Effector memory CD8-positive, alpha-beta T cell (primary cell): ENCODE measurements at places on chromosomes 12 and 14.
A peak's percentile ranks its signal among the peaks of the same experiment; 100 is the strongest.

- DNase-seq: no peak
These were observed 377.9 kb downstream of the CCDC91 start for GRCh38 chr12:28568118-28568517.

DNA sequence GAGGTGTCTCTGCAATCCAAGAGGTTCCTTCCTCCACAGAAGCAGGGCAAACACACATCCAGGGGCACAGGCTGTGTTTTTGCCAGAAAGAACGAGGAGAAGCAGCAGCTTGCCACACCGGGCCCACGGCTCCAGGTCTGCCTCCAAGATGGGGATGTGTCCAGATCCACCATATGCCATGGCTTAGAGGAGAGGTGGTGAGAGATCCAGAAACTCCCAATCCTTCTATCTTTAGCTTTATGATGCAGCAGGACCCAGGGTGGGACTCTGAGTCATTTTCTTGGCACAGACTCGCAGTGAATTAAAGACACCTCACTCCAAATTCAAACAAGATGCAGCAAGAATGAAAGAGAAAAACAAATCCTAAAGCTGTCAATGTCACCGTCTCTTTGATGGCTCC, 481.4 kb upstream of the TMEM132C start:
- DNase-seq: no peak

- no peak for DNase-seq
These were observed 18.5 kb upstream of the PMCH start for GRCh38 chr12:102215992-102216691.

GRCh38 chr12:87384226-87384625, 645.0 kb downstream of the C12orf50 start:
- DNase-seq: no peak

- no peak for DNase-seq
These were observed 44.3 kb downstream of the TMTC2 start for GRCh38 chr12:82730953-82731459.

DNA sequence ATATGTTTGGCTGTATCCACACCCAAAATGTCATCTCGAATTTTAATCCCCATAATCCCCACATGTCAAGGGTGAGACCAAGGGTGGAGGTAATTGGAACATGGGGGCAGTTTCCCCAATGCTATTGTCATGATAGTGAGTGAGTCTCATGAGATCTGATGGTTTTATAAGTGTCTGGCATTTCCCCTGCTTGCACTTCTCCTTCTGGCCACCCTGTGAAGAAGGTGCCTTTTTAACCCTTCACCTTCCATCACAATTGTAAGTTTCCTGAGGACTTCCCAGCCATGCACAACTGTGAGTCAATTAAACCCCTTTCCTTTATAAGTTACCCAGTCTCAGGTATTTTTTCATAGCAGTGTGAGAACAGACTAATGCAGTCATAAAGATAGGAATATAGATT, 216.7 kb upstream of the SSTR1 start:
- DNase-seq: no peak

DNA sequence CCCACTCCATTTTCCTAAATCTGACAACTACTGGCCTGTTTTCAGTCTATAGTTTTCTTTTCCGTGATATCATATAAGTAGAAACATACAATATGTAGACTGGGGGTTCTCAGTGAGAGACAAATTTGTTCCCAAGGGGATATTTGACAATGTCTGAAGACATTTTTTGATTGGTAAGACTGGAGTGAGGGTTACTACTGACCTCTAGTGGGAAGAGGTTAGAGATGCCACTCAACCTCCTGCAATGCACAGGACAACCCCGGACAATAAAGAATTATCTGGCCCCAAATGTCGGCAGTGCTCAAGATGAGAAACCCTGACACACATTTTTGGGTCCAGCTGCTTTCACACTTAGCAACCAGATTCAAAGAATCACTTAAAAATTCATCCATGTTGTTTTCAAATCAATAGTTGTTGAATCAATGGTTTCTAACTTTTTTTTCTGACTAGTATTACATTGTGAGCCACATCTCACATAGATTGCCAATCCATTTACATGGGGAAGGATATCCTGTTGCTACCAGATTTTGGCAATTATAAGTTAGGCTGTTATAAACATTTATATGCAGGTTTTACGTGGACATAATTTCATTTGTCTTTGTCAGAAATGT, 307.1 kb downstream of the RPL10L start:
- no peak for DNase-seq

DNA sequence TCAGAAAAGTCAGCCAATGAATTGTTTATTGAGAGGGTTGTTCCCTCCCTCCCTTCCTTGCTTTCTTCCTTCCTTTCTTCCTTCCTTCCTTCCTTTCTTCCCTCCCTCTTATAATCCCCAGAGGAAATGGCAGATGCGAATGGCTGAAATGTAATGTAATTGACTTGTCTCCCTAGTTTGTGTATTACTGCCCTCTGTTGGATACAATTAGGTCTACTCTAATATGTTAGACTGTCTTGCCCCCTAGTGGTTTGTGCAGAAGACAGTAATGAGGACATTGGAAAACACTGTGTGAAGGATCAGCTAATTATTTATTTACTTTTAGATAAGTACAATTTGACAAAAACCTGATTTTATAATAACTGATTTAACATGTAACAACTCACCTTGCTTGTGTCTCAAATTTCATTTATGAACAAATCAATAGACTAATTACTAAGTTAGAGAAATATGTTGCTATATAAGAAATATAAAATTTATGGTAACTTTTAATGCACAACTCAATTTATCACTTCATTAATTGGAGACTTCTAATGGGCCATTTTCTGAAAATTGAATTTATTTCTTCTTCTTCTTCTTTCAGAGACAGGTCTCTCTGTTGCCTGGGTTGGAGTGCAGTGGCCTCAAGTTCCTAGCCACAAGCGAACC, 229.8 kb upstream of the LRIG3 start:
- no peak for DNase-seq

- no peak for DNase-seq
These were observed 39.2 kb upstream of the P2RX7 start for GRCh38 chr12:121093487-121093891.

DNA sequence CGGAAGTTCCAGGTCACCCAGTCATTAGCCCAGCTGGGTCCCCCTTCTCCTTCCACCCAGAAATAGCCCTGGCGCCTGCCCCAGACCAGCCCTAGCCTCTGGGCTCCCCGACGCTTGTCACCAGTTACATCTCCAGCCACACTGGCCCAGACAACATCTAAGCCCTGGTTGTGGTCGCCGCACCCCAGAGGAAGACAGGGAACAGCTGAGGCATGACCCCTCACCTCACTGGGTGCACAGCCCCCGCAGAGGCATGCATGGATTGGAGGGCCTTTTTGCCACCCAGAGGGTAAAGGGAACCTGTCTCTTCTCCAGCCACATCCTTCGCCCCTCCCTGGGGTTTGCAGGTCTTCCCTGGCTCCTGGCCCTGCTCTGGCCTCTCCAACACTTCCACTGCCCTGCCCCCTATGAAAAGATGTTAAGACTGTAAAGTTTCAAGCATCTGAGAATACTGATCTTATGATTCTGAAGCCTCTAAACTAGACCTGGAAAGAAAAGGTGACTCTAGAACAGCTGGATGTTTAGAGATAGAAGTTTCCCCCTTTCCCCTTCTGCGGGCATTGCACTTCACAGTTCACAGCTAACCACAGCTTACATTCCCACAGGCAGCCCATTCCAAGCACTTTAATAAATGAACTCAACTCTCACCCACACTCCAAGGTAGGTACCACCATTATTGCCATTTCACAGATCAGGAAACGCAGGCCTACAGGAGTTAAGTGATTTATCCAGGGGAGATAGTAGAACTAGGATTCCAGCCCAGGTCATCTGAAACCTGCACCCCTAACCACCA, 14.7 kb downstream of the TMEM119 start:
- no peak for DNase-seq

DNA sequence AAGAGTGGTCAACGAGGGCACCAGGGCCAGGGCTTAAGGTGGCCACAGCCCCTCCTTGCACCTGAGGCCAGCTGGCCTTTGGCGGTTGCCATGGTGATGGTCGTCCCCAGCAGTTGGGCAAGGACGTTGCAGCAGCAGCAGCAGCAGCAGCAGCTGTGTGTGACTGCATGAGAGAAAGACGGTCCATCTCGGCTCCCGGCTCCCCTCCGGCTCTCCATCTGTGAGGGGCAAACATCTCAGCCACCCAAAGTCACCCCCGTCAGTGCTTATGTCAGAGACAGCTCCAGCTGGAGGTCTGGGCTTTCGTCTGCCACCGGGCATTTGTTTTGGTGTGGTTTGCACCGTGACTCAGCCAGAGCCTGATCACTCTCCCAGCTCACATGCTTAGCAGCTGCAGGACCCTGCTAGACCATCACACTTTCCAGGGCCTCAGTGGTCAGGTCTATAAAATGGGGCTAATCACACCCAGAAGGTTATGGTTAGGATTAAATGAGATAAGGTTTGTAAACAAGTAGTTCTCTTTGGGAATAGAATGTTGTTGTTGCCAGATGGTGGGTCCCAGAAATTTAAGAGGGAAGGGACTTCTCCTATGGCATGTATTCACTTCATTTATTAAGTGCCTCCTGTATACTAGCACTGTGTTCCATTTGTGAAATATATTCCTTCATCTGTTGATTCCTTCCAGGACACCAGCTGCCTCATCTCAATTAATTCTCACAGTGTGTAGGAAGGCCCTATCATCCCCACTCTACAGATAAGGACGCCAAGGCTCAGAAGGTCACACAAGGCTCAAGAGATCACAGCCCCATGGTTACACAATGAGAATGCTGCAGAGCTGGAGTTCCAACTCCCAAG, 212.6 kb upstream of the LHX5 start:
- DNase-seq: no peak

GRCh38 chr12:132484183-132484890, 5.6 kb upstream of the FBRSL1 start:
- no peak for DNase-seq

DNA sequence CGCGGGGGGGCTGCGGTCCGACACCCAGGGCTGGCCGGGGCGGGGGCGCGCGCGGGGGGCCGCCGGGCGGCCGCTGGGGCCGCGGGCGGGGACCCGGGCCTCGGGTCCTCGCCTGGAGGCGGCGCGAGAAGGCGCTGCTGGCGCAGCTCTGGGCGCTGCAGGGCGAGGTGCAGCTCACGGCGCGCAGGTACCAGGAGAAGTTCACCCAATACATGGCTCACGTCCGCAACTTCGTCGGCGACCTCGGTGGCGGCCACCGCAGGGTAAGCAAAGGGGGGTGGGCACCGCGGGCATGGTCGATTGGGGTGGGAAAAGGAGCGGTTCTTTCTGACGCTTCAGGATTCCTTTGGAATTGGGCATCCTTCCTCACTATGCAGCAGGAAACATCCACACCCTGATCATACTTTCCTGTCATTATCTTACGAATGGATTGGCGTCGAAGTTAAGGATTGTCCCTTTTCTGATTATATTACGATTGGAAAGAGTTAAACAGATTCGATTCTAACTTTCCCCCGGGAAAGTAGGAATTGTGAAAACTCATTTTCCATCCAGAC, 798 bp downstream of the PDZRN4 start:
- DNase-seq: no peak

GRCh38 chr12:87679251-87679650, 349.9 kb downstream of the C12orf50 start:
- no peak for DNase-seq

DNA sequence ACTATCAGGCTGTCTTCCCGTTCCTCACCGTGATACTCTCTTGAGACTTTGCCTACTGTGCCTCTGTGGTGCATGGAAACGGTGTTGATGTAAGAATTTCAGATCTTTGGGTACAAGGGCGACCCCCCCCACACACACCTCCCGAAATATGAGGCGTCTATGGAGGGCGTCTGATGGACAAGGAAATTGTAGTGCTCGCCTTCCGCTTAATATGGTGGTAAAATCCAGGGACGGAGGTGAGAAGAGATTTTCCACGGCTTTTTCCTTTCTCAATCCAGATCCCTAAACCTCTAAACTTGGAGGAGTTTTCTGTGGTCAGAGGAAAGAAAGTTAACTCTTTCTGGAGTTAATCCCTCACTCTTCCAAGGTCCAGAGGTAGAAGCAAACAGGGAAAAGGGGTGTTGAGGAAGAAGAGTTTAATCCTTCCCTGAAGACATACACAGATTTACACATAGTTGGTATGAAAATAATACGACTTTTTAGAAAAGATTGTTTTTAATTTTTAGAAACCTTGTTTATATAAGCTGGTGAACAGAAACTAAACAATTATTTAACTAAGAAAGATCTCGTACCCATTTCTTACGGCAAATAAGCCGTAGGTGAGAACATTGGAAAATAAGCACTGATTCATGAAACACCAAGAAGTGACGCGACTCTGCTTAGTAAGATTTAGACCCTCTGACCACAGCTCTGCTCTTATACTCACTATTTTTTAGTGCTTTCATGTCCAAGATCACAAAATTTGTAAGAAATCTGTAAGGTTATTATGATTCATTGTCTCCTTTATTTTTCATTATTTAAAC, 23.1 kb upstream of the RNASE12 start:
- DNase-seq: peak; percentile 20

DNA sequence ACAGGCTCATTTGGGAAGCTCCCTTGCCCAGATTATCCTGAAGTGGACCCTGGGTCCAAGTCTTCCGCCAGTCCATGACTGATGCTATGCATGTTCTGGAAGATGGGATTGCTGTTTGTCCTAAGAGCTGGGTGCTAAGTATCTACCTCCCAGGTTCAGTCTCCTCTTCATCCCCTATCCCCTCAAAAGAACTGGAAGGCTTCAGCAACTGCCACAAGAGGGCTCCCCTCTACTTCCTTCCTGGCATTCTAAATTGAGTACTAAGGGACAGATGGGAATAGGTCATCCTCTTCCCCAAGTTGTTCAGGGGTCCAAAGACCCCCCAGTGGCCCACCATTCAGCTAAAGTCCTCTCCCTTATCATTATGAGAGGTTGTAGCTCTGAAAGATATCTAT, 9.0 kb upstream of the FKBP11 start:
- DNase-seq: no peak

GRCh38 chr12:111440152-111440551, 34.4 kb downstream of the SH2B3 start:
- DNase-seq: no peak
